CD4-positive, alpha-beta memory T cell (primary cell): ENCODE measurements at places on chromosomes 2 and 18.

GRCh38 chr2:147560810-147561535 is 283.9 kb upstream of the ACVR2A start:
- DNase-seq = no peak

DNA sequence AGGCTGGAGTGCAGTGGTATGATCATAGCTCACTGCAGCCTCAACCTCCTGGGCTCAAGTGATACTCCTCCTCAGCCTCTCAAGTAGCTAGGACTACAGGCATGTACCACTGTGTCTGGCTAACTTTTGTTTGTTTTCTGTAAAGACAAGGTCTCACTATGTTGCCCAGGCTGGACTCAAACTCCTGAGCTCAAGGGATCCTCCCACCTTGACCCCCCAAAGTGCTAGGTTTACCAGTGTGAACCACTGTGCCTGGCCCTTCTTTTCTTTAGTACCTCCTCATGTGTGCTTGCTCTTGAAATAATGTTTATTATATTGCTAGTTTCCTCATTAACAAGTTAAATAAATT is 19.0 kb upstream of the COBLL1 start:
- no peak for DNase-seq

DNA sequence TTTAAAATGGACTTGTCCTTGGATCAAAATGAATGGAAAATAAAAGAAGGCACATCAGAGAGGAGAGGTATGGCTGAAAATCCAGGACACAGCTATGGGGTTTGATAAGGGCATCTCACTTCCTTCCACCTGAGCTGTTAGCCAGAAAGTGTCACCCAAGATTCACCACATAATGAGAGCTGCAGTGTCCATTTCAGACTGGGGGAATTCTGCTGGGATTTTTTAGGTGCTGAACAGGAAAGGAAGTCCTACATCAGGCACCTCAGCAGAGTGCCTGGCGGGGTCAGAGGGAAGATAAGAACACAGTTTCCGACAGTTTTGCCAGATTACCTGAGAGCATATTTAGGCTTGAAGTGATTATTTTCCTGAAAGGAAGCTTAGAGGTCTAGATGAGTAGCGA is 187.6 kb upstream of the HNMT start:
- DNase-seq = no peak

DNA sequence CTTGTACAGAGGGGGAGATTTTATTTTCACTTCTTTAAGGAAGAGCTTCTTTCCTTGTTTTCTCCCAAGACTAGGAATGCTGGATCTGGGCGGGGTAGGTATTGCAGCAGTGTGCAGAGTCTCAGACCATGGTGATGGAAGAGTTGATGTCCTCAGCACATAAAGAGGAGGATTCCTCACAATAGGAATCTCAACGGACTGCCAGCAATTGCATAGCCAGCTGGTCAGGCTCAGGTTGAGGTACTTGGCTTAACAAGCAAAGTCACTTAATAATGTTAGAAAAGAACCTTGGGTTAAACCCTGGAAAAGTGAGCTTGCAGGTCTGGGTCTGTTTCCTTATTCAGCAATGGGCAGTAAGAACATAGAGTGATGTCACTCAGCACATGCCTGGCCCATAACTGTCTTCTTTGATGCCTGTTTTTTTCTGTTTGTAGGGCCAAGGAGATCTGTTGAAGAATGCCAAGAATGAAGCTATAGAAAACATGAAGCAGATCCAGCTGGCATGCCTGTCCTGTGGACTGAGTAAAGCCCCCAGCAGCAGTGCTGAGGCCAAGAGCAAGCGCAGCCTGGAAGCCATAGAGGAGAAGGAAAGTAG is 342.1 kb downstream of the PLCL1 start:
- DNase-seq = no peak

DNA sequence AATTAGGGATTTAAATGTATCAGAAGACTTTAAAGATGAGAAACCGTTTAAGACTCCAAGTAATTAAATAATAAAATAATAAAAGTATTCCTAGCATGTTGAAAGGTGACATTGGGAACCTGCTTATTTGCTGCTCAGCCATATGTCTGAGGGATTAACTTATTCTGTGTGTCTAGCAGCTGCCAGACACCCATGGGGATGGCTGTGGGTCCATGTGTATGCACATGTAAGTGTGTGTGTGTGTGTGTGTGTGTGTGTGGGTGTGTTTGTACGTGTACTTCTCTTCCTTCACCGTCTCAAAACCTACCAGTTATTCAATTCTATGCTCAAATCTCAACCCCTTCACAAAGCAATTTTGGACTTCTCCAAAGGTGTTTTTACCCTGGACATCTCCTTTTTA is 124.5 kb downstream of the SETBP1 start:
- DNase-seq = no peak

- DNase-seq = no peak
These were observed 1.4 kb upstream of the ANXA4 start for GRCh38 chr2:69740502-69740951.
